ENCODE measurements at places on chromosomes 3 and 15. TPM values are rescaled to one million over a fixed set of nuclear protein-coding genes. Genes with fewer than 3 reads are reported as not detected.

DNA sequence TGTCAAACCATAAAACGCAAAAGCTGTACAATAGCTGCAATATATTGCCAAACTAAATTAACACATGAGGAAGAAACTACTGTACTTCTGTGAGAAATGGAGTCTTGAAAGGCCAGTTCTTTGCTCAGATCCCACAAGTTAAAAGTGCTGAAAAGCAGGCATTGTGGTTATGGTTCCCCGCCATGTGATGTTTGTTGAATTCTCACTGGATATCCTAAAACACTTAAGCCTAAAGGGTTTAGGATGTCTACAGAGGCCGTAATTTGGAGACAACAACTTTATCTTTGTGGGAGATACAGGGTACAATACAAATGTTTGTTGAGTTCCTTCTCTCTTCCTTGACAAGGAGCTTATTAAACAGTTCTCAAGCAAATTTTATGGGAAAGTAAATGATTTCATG, 53.2 kb downstream of the TMEM212 start:
- no peak for DNase-seq

DNA sequence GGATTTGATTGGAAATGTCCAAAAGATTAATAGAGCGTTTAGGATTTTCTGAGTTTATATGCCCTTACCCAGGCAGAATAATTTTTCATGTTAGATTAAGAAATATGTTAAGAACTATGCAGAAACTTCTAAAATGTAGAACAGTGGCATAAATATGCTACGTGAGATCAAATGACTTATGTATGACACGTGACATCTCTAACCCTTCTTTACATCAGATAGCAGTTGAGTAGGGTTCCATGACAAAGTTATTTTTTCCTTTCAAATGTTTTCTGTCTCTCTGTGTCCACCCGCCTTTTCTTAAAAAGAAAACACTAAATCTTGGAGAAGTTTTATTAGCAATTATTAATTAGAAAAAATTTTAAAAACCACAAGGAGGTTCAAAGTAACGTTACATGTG, 8.6 kb upstream of the TFG start:
- no peak for DNase-seq

GRCh38 chr15:92627014-92627413, 28.6 kb downstream of the FAM174B start:
- no peak for DNase-seq

DNA sequence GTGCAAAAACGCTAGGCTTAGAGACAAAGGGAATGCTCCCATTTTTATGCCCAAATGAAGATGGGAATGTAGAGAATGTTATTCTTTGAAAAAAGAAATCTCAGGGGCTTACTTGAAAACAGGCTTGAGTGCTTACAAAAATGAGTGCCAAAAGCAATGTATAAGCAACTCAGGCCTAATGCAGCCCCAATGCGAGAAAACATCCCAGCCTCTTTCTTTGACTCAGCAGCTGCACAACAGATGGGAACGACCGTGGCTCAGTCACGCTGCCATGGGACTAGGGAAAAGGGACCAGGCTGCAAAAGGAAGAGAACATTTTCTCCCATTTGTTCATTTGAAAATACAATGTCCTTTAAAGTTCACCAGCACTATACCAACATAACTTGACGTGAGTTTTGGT, 246.4 kb upstream of the LRIG1 start:
- DNase-seq, result no peak

DNA sequence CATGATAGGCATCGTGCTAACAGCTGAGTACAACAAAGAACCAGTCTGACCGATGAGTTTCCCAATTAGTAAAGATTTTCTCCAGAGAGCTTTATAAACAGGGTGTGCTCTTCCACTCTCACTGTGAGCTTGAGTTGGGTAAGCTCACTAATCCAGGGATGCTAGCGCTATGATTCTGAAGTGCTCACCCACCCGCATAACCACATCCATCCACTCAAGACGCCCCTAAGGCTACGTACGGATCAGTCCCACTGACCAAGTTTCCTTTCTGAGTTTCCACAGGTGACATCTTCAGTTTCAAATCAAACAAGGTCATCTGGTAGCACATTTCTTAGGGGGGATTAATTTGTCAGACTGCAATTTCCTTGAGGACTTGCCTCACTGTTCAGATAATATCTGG, 141.1 kb upstream of the ABI3BP start:
- DNase-seq, result no peak

- DNase-seq, result no peak
These were observed 45.0 kb downstream of the GPR176 start for GRCh38 chr15:39874890-39875549.

DNA sequence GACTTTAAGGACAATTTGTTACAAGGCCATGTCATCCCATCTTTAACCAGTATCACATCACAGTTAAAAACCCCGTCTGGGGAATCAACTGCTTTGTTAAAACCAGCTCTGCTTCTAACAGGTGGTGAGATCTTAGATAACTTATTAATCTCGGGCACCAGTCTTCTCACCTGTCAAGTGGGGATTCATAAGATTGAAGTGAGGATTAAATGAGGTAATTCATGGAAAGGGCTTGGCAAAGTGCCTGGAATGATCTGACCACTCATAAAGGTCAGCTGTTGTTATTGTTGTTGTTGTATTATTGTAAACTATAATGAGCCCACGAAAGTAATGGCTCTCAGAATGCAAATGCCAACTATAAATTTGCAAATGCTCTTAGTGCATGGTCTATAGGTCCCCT, 30.1 kb upstream of the SLC24A5 start:
- DNase-seq, result no peak

DNA sequence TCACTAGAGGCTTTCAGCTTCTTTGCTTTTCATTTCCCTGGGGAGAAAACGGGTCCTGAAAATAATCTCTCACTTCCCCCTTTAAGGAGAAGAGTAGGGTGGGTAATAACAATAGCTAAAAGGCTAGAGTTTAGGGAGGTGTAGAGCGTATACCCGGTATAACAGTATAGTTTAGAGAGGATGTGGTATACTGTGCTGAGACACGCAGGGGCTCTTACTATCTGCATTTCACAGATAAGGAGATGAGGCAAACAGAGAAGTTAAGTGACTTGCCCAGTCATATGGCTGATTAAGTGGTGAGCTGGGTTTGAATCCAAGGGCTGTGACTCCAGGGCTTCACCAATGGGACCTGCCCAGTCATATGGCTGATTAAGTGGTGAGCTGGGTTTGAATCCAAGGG, 15.0 kb upstream of the KCNMB3 start:
- DNase-seq, result no peak

GRCh38 chr15:64092864-64093626, 593 bp downstream of the CIAO2A start:
- DNase-seq, result no peak

Gene ALDH1A2
- total RNA-seq, result not detected

Gene ITIH3
- not detected for total RNA-seq

Gene RETNLB
- not detected for total RNA-seq

Gene MASP1
- not detected for total RNA-seq

Gene DPPA2
- total RNA-seq, result not detected
